ENCODE measurements at places on chromosomes 7 and 10.

DNA sequence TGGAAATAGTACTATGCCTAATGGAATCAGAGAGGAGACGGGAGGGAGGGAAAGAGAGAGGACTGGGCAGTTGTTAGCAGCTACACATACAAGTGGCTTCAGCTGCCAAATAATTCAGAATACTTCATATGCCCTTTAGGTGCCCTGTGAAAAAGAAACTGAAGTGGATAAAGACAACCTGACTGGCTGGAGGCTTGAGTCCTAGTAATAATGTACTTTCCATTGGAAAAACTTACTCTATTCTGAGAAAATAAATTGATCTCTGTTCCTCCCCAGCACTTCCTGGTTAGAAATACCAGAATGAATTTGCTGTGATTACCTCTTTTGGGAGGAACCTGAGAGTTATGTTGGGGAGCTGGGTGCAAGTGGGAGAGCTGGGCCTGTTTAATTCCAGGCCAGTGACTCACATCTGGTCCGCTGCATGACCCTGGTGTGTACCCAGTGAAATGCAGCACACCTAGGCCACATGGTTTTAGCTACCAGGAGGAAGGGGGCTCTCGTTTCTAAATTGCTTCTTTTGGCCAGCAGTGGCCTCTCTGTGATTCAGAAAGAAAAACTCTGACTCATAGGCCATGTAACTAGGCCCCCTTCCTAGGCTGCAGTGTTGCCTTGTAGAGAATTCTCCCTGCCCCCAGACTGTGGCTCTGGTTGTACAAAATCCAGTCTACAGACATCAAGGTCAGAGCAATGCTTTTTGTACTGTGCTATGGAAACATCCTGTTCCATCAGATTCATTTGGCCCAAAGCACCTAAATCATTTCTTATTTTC lies 6.5 kb downstream of the AGFG2 start:
- DNase-seq, result no peak

GRCh38 chr7:155872678-155873369 lies 60.6 kb upstream of the SHH start:
- DNase-seq, result no peak

GRCh38 chr7:135342887-135343286 lies 109.2 kb downstream of the STRA8 start:
- DNase-seq, result peak; percentile 87

DNA sequence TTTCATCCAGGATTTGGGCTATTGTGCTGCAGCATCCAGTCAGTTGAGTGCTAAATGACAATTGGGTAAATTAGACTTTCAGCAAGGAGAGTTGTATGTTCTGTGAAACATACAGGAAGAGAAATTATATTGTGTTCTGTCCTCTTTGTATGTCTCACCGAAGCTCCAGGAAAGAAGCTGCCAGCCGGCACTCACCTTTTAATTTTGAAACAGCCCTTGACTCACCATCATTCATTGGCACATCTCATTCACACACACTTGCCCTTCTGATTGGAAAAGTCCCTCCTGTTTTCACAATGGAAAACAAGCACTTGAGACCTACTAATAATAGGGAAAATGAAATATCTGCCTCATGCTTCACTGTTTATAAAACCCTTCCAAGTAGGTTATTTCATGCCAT lies 495.6 kb downstream of the RPS24 start:
- DNase-seq, result no peak

- DNase-seq, result no peak
These were observed 305.3 kb downstream of the PRPF18 start for GRCh38 chr10:13892001-13892491.

DNA sequence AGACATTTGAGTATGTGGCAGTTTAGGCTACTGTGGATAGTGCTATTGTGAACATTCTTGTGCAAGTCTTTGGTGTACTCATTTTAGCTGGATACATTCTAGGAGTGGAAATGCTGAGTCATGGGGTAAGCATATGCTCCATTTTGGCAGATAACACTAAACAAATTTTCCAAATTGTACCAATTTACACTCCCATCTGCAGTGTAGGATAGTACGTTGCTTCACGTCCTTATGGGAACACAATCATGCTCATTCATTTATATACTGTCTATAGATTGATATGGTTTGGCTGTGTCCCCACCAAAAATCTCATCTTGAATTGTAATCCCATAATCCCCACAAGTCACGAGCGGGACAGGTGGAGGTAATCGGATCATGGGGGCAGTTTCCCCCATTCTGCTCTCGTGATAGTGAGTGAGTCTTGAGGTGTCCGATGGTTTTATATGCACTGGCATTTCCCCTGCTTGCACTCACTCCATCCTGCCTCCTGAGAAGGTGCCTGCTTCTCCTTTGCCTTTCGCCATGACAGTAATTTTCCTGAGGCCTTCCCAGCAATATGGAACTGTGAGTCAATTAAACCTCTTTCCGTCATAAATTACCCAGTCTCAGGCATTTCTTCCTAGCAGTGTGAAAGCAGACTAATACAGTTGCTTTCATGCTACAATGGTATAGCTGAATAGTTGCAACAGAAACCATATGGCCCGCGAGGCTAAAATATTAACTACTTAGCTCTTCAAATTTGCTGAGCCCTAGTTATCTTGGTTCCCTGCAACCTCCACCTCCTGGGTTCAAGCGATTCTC lies 25.6 kb downstream of the RNF216 start:
- DNase-seq, result peak; percentile 61
